ENCODE measurements at places on chromosomes 2 and 18. TPM values are rescaled to one million over a fixed set of nuclear protein-coding genes. Genes with fewer than 3 reads are reported as not detected.

GRCh38 chr2:54497763-54498680, 41.9 kb downstream of the SPTBN1 start:
- peak; percentile 44 for DNase-seq

DNA sequence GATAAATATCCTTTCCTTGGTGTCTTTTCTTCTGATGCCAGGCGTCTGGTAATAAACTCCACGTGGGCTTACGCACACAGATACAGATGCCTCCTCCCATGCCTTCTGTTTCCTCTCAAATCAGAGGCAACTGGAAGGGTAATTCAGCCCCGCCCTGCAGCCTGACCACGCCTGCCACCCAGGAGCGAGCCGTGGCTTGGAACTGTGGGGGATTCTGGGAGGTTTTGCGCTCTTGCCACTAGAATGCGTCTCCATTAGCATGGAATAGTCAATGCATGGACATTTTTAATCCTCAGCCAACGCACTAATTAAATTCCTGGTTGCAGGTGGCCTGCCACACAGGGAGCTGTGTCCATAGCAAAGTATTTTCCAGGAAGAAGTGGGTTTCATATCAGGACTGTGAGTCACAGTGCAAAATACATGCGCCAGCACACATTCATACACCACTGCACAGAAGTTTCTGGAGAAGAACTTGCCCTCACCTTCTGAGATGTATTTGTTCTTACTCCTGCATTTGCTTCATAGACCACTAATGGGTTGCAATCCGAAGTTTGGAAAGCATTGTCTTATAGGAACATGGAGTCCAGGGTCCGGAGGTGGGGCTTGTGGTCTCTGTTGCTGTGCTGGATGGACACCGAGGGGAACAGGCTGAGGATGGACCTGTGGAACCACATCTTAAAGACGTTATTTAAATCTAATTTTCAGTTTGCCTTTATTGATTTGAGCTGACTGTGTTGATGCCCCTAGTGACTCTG, 151.4 kb downstream of the LDLRAD4 start:
- no peak for DNase-seq

GRCh38 chr18:36974686-36975085, 145.8 kb downstream of the KIAA1328 start:
- DNase-seq, result no peak

GRCh38 chr2:106863387-106863786, 22.6 kb downstream of the ST6GAL2 start:
- DNase-seq, result no peak

GRCh38 chr2:101030866-101031554, 28.9 kb downstream of the RPL31 start:
- no peak for DNase-seq

DNA sequence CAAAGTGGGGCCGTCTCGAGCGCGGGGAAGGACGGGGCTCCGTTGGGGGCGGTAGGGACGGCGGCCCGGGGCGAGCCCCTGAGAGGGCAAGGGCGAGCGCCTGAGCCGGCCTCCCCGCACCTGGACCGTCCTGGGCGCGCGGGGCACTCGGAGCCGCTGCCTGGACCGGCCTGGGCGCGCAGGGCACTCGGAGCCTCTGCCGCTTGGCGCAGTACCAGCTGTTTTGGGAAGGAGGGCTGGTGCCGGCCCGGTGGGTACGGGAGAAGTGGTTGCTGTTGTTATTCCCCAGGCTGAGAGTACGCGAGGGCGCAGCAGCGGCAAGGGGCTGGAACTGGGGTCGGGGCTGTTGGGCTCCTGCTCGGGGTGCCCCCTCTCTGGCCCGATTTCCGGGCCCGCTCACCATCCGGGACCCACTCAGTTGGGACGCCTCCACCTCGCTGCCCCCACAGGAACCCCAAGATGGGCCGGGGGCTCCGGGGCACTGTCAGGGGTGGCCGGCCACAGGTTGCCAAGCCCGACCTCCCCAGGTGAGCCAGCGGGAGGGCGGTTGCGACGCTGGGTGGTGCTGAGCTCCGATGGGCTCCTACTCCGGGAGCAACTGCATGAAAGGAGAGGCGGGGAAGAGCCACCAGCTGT, 579 bp downstream of the ARHGEF4 start:
- no peak for DNase-seq

GRCh38 chr2:127085317-127085681, 21.7 kb downstream of the BIN1 start:
- no peak for DNase-seq

Gene NT5DC4
- total RNA-seq, result not detected

- DNase-seq, result no peak
These were observed 5.4 kb upstream of the CNDP1 start for GRCh38 chr18:74528913-74529312.

Gene UGT1A7
- not detected for total RNA-seq

Measured in heart right ventricle (tissue), 16 donors.